ENCODE measurements at places on chromosomes 7 and 10.

DNA sequence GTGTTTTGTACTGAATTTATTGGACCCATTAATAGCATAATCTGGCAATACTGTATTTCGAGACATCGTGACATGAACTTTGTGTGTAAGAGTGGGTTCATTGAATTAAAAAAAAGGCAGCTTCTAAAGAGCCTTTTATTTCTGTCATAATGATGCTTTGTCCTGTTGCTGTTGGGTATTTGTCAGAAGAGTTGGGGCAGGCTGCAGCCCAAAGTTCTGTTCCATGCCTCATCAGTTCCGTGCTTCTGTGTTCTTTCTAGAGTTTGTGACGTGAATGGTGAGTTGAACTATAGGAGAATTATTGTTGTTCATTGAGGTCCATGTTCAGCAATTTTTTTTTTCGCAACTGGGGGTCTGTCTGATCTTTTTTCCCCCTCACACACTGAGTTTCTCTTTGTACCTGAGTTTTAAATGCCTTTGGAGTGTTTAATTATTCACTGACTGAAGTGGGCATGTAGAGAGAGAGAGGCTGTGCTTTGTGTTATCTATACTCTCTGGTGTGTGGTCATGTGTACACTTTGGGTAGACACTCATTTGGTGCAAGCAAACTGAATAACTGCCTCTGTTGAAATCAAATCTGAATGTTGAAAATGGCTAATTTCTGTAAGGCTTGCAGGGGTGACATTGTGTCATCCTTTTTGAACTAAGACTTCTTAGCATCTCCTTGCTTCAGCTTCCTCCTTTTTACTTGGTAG lies 69.8 kb downstream of the ADD3 start:
- peak; percentile 22 for DNase-seq

DNA sequence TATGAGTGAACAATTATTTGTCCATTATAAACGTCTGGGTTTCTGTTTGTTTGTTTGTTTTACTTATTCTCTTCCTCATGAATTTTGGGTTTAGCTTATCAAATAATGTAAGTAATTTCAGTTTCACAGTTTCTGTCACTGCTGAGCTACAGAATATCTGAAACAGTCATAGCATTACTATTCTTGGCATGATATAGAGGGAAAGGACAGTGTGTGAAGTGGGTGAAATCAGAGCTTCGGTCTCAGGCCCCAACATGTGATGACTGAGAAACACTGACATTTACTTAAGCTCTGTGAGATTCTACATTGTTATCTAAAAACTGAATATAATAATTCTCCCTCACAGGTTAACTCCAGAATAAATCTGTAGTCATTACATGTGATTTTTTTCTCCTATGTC lies 8.8 kb upstream of the OR6V1 start:
- DNase-seq, result peak; percentile 75

DNA sequence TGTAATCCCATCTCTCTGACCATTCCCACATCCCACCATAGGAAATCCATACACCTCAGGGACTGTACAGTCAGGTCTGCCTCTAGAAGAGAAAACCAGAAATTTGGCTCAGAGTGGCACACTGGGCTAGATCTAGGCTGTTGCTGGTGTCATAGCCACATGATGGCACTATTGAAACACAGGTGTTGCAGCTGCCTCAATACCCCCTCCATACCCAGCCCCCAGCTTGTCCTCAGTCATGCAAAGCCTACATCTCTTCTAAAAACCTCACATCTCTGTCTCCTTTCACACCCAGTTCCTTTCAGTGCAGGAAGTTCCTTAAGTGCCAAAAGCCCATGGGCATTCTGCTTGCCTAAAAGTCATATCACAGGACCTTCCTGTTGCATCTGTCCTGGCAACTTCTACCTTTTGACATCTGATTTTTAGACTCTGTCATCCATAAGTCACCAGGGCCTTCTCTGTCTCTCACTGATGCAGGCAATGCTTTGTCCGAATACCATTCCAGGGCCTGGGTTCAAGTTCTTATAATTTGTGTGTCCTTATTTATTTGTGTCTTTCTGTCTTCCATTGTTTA lies 27.0 kb upstream of the HIBADH start:
- DNase-seq, result peak; percentile 48

DNA sequence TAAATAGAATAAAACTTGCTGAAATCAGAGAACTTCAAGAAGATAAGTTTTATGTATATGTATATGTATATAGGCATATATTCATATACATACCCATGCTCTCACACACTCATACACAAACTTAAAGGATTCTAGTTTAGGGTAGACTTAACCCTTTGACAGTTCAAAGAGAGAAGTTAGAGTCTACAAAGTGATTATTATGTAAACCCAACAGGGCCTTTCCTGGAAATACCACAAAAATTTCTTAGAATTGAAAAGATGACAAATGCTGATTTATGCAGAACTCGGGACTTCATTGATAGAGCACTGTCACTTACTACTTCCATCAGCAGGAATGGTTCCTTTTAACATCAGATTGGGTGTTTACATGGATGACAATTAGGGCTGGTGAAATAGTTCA lies 763.5 kb downstream of the AUTS2 start:
- no peak for DNase-seq

- peak; percentile 18 for DNase-seq
Observed at GRCh38 chr7:116633131-116633988, 38.6 kb upstream of the MET start.

DNA sequence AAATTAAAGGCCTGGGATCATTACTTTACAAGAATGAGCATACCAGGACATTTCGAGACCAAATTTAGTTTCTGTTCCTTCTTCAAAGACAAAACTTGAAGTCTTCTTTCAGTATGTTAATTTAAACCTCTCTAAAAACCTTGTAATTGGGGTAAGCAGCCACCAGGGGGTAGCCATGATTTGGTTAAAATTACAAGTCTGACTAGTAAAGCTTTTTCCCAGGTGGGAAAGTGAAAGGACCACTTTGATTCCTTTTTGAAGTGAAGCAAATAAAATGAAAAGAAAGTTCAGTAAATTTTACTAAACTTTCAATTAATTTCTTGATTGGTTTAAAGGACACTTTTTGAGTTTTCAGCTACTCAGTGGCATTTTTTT lies 294.3 kb downstream of the BBS9 start:
- no peak for DNase-seq
